NCI-H526 (cell line): ENCODE measurements at places on chromosomes 1 and 21.

GRCh38 chr21:26406526-26406925 is 166.6 kb downstream of the CYYR1 start:
- no peak for DNase-seq

DNA sequence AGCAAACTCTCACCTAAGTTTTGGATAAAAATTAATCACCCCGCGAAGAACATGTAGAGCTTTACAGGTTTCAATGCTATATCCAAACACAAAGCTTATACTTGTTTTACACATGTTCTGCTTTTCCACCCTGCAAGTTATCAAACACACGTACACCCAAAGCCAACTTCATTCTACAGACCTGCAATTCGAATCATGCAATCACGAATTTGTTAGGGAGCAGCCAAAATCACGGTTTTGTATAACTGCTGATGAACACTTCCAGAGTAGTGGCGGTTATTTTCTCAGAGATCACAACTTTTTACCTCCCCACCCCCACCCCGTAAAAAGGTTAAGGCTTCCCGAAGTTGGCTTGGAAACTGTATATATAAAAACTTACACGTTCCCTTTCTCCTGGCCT is 1.4 kb downstream of the HMGN1 start:
- no peak for DNase-seq

GRCh38 chr1:70134148-70134547 is 71.2 kb downstream of the LRRC40 start:
- no peak for DNase-seq

- no peak for DNase-seq
Observed at GRCh38 chr1:28236656-28237322, 865 bp downstream of the ATP5IF1 start.

- DNase-seq = no peak
Observed at GRCh38 chr1:83854456-83854855, 144.5 kb downstream of the TTLL7 start.

DNA sequence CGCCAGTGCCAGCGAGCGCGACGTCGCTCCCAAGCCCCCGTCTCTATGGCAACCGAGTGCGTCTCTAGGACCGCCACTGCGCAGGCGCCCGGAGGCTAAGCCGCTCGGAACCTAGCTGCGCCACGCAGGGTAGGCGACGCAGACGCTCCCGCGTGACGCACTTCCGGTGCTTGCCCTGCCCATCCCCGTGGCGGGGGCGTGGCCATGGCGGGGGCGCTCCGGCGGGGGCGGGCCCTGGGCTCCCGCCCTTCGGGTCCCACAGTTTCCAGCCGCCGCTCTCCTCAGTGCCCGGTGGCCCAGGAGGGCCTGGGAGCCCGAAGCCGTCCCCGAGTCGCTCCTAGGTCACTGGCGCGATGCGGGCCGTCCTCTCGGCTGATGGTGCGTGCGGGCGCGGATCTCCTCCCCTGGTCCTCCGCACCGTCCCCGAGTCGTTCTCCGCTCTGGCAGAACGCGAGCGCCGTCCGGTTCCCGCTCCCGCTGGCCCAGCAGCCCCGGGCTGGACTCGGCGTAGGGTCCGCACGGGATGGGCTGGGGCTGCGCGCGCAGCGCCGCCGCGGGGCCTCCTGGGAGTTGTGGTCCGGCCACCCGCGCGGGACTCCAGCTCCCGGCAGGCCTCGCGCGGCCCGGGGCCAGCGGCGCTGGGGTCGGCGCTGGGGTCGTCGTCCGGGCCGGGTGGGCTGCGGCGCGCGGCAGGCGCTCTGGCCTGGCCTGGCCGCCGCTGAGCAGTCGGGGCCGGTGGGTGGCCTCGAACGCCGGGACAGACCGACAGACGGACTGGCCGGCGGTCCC is at the start of gene MIB2:
TSS of gene MIB2 (plus strand) at position 245 of the 789 bp plus-strand sequence. CDS start 7,953 bp downstream, outside the sequence.
- peak; percentile 99 for DNase-seq

DNA sequence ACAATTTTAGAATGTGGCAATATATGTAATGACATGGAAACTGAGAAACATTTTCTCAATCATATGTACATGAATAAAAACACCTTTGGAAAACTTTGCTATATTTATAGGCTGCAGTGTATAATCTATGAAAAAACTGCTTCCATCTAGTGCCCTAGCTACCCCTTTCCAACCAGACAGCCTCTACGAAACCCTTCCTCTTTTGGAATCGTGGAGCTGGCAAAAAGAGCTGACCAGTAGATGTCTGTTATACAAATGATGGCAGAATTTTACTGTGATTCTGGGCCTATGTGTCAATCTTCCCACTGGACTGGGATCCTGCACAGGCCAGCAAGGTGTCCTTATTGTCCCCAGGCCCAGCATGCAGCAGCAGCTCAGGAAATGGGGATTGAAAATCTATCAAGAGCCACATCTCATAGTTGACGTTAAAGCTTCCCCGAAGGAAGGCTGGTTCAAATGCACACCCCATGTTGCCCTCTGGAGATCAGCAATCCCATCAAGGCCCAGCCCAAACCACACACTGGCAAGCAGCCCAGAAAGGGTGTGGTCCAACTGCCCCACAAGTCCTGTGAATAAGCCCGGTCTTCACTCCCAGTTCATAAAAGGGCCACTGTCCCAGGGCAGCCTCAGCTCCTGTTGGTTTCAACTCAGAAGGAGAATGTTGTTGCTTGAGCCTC is 8.8 kb upstream of the FAM20B start:
- peak; percentile 97 for DNase-seq

DNA sequence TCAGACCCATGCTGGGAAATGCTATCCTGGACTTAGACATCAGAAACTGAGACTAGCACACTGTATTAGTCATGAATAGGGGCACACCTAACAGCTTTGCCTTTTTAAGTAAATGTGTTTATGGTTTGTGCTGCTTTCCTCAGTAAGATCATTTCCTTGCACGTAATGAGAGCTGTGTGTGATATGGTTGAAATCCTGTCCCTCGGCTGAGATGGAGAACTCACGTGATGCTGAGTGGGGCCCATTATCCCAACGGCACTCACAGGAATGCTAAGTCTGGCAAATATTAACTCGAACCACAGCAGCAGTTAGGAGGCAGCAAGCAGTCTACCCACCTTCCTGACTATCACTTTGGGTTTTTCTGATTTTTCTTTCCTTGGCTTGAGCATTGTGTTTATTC is 38.2 kb downstream of the BCL9 start:
- DNase-seq = peak; percentile 97

- DNase-seq = peak; percentile 100
Observed at GRCh38 chr1:43650310-43651085, 549 bp downstream of the KDM4A start.

GRCh38 chr1:231487019-231487418 is 41.5 kb upstream of the TSNAX start:
- no peak for DNase-seq

DNA sequence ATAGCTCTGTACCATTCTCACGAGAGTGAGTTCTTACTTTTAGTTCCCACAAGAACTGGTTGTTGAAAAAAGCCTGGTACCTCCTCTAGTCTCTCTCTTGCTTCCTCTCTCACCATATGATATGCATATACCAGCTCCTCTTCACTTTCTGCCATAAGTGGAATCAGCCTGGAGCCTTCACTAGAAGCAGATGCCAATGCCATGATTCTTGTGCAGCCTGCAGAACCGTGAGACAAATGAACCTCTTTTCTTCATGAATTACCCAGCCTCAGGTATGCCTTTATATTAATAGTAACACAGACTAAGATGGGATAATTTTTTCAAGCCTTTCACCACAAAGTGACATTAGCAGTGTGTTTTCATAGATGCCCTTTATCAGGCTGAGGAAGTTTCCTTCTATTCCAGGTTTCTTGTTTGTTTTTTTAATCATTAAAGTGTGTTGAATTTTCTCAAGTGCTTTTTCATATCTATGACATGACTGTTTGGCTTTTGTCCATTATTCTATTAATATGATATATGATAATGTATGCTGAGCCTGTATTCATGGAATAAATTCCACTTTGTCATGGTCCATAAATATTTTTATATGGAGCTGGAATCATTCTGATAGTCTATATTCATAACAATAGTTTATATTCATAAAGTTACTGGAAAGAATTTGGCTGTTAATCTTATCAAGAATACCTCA is 40.7 kb upstream of the C1orf185 start:
- no peak for DNase-seq

DNA sequence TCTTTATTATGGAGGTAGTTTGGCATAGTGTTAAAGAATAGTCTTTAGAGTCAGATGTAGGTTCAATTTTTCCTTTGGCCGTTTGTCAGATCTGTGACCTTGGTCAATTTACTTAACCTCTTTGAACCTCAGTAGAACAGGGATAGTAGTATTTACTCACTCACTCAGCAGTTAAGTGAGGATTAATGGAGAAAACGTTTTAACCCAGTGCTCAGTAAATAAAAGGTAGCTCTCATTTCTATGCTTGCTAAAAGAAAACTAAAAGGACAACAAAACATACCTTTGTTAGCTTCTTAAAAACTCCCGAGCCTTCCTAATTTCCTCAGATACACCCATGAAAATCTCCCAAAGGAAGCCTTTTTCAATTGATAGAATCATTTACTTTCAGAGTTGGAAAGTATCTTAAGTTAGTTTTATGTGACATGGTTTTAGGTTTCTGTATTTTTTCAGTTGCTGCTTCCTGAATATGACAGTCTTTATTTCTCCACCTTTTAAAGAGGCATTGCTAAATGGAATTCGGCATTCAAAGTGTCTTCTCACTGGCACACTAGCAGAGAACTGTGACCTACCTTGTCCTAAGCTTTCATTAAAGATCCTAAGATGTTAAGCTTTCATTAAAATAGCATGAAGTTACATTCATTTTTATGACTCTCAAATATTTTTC is 7.8 kb downstream of the ABCD3 start:
- DNase-seq = peak; percentile 7
